ENCODE measurements at places on chromosomes 1 and 21.

DNA sequence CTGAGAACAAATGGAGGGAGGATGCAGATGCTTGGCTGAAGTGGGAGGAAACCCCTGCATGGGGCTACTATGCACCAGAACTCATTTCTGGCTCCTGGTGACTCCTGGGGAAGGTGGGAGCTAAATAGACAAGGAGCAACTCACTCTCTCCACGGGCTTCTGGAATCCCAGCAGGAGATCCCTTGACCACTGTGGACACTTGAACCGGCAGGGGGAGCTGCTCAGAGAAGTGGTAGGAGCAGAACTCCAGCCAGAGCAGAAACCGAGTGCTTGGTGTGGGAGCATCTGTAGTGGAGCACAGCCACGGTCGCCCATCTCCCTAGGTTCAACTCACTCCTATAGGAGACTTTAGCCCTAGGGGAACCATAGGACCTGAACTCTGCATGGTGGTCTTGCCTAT lies 205.6 kb upstream of the GJB5 start:
- DNase-seq, result peak; percentile 4

DNA sequence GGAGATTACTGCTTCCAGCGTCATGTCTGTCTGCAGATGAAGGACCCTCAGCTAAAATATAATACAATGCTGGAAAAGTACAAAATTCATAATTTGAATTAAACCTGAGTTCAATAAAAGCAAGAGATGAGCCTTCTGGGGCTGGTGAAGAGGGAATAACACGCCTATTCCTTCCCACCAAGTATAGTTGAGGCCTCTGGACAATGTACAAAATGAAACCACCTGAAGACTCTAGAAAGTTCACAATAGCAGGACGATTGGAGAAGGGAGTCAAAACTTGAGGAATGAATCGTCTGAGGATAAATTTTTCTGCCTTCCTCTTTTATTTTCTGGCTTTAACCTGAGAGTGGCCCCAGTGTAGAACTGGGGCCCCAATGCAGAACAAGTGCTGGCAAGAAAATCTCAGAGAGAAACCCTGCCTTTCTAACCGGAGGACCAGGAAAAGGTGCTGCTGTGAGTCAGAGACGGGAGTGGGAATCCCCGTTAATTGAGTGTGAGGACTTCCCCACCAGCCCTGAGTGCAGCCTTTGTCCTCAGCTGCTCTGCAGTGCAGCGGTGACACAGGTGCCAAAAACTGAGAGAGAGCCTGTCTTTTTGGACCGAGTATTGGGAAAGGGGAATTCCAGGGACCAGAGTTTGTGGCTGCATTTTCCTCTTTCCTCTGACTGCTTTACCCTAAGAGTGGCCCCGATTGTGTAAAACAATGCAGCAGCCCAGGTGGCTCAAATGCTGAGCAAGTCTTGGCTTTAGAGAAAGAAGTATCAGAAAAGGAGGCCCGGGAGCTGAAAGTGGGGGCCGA lies 264.9 kb downstream of the DYRK1A start:
- no peak for DNase-seq

- DNase-seq, result no peak
Measured at GRCh38 chr1:192538407-192539296, 36.9 kb upstream of the RGS1 start.

DNA sequence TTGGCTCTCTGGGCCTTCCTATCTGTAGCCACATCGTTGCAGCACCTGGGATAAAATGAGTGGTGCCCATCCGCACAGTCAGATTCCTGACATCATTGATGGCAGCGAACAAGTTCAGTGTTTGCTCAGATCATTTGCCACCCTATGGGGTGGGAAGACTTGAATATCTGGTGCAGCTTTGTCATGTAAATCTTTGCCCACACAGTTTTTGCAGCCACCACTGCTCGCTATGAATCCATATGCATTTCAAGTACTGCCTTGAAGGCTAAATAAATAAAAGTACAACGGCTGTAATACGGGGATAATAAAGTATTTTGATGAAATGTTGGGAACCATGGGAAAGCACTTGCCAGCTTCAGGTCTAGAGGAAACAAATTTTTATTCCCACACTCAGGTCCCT lies 56.3 kb upstream of the COA6 start:
- no peak for DNase-seq

- peak; percentile 43 for DNase-seq
Measured at GRCh38 chr1:117106478-117106877, 15.1 kb downstream of the TRIM45 start.

GRCh38 chr1:64967381-64967780 lies 1.0 kb upstream of the JAK1 start:
- no peak for DNase-seq

DNA sequence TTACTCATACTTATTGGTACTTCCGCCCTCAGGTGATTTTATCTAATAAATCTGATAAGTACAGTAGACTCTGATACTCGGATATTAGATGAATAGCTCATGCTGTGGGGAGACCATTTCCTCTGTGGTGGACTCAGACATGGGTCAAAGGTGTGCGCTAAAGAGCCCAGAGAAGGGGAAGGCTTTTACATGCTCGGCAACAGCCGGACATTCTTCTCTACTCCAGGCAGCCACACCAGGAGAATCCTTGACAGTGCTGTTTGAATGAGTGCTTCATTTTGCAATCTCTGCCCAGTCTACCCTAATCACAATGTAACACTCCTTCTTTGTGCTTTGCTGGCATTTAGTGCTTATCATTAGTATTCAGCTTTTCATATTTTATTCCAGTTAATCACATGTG lies 322.2 kb upstream of the USP25 start:
- no peak for DNase-seq

DNA sequence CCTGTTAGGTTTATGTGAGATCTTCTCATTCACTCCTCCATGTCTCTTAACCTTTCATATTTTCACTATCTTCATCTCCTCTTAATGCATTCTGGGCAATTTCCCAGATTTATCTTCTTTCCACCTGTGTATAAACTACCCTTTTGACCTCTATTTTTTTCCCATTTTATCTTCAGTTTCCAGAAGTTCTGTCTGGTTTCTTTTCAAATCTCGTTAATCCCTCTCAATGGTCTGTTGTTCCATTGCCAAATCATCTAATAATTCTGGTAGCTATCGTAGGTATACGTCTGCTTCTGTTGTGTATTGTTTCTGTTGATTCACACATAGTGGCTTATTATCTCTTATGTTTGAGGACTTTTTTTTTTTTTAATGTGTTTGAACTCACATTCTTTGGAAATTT lies 25.7 kb upstream of the HYI start:
- DNase-seq, result no peak

- DNase-seq, result no peak
Measured at GRCh38 chr1:228469413-228470162, 17.6 kb upstream of the RNF187 start.

- DNase-seq, result no peak
Measured at GRCh38 chr1:66434096-66434495, 99.9 kb upstream of the SGIP1 start.

DNA sequence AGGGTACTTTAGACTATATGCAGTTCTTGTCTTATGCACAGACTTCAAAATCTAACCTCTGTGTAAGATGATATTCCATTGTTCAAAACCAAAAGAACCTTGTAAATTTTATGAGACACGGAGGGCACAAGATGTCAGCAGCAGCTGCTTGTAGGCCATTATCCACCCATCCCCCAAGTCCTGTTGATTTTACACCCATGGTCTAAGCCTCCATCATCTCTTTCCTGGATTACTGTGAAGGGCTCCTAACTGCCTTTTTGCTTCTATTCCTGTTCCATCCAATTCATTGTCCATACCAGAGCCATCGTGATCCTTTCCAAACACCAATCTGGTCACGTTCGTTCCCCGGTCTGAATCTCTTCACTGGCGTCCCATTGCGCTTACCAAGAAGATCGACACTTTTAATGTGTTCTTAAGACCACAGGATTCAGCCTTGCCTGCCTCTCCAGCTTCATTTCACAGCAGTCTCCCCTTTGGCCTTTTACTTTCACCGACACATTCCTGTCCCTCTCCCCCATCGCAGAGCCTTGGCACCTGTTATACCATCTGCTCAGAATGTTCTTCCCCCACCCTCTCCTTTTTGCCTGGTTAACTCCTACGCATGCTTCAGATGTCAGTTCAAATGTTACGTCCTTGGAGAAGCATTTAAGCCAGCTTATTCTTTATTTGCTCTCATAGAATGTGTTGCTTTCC lies 107.3 kb upstream of the POU3F1 start:
- no peak for DNase-seq

DNA sequence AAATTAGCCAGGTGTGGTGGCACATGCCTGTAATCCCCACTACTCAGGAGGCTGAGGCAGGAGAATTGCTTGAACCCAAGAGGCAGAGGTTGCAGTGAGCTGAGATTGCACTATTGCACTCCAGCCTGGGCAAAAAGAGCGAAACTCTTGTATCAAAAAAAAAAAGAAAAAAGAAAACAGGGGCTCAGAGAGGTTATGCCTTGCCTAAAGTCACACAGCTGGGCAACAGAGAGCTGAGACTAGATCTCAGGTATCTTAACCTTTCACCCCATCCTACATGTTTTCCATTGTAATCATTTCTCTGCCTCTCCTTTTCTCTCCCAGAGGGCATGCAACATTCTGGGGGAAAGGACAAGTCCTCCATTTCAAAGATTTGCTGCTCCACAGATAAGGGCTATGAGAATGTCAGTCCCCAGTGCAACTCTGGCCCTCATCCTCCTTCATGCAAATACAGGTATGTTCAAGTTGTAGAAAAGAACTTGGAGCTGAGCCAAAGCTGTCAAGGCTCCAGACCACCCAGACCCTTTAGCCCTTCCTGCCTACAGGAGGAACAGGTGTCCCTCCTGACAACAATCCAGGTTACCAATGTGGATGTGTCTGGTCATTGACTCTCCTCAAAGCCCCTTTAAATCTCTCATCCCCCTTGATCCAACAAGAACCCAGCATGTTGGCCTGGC lies 6.9 kb downstream of the SLC9A1 start:
- no peak for DNase-seq

DNA sequence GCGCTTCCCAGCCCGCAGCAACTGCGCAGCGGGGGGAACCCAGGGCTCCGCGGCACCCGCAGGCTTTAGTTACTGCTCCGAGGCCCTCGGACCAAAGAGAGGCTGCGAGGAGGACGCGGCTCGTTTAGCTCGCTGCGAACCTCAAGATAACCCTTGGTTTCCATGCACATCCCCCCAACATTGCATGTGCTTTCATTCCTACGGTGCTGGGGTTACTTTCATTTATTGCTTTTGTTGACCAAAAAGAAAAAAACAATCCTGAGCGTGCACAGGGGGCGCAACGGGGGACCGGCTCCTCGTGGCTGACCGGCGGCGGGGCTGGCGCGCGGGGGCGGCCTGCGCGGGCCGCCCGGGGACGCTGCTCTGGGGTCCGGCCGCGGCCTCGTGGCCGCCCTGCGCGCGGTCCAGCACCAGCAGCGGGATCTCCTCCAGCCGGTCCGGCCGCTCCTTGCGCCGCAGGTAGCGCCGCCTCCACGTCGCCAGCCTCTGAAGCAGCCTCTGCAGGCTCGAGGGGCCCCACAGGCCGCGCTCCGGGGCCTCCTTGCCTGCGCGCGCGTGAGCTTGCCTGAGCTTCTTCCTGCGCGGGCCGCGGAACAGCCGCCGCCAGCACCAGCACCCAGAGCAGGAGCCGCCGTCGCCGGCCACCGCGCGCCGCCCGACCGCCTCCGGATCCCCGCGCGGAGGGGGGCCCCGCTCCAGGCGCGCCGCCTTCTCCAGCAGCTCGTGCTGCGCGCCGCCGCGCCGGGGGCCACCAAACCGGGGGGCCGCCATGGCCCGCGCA lies 77.4 kb downstream of the DESI2 start:
- DNase-seq, result no peak

- no peak for DNase-seq
Measured at GRCh38 chr1:196877964-196878363, 9.9 kb upstream of the CFHR4 start.

- no peak for DNase-seq
Measured at GRCh38 chr1:54297596-54298283, 97.8 kb downstream of the MRPL37 start.

DNA sequence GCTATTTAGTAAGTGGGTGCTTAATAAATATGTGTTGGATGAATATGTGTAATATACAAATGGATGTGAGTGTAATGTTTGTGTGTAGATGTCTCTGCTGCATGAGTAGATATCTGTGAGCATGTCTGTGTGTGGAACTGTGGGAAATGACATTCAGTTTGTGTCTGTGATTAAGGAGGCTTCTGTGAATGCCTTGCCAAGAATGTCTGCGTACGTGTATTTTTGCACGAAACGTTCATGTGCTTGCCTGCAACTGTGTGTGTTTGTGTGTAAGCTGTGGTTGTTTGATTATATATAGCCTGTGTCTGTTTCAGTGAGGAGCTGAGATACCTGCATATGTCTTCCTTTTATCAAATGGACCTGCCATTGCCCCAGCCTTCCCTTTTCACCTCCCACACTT lies 13.8 kb downstream of the DMBX1 start:
- no peak for DNase-seq

GRCh38 chr1:178339834-178340233 lies 156.9 kb downstream of the CLEC20A start:
- DNase-seq, result no peak

GRCh38 chr1:8629241-8630091 lies 188.0 kb downstream of the RERE start:
- DNase-seq, result no peak

DNA sequence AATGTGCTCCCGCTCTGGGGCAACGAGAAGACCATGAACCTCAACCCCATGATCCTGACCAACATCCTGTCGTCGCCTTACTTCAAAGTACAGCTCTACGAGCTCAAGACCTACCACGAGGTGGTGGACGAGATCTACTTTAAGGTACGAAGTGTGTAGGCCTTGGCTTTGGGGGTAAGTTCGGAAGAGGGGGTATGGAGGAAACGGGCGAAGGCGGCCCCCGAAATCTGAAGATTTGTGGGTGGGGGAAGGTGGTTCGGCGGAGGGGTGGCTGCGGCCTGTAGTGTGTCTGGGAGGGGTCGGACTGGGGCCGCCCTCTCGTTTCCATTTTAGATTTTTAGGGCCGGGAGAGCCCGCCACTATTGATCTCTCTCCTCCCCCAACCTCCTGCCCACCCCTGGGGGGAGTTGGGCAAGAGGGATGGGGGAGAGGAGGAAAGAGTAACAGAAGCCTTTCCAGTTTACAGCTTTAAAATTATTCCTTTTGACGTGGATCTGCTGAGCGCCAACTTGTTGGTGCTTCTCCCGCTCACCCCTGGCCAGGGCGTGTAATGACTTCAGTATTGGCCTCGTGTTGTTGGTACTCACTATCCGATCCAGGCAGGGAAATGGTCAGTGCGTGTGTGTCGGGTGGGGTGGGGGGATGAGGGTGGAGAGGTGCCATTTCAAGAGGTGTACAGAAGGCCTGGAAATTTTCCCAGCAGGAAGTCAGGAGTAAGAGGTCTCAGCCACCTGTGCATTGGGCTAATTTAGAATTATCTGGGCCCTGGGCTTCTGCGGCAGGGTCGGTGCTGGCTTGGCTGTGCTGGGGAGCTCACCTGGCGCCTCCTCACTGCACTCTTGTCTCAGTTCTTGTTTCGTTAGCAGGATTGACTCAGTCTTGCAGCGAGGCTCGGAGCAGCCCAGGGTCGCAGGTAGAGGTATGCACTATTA lies 880 bp downstream of the PRPF38B start:
- DNase-seq, result peak; percentile 81

DNA sequence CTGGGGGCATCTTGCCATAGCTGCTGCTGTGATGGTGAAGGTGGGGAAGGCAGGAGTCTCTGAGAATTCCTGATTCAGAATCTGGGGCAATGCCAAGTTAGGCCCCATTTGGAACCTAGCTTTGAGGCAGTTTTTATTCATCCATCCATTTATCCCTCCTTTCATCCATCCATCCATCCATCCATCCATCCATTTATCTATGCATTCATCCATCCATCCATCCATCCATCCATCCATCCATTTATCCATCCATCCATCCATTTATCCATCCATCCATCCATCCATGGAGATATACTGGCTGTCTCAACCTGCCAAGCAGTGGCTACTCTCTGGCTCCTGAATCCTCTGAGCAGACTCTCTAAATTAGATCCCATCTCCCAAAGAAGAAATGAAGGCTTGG lies 83.1 kb downstream of the PRDM16 start:
- DNase-seq, result no peak

Data from RKO (cell line).